ENCODE measurements at places on chromosomes 2 and 18.

GRCh38 chr2:205982776-205983327, 103.1 kb downstream of the INO80D start:
- no peak for DNase-seq

- DNase-seq: no peak
These were observed 467.7 kb upstream of the SALL3 start for GRCh38 chr18:78511666-78512601.

DNA sequence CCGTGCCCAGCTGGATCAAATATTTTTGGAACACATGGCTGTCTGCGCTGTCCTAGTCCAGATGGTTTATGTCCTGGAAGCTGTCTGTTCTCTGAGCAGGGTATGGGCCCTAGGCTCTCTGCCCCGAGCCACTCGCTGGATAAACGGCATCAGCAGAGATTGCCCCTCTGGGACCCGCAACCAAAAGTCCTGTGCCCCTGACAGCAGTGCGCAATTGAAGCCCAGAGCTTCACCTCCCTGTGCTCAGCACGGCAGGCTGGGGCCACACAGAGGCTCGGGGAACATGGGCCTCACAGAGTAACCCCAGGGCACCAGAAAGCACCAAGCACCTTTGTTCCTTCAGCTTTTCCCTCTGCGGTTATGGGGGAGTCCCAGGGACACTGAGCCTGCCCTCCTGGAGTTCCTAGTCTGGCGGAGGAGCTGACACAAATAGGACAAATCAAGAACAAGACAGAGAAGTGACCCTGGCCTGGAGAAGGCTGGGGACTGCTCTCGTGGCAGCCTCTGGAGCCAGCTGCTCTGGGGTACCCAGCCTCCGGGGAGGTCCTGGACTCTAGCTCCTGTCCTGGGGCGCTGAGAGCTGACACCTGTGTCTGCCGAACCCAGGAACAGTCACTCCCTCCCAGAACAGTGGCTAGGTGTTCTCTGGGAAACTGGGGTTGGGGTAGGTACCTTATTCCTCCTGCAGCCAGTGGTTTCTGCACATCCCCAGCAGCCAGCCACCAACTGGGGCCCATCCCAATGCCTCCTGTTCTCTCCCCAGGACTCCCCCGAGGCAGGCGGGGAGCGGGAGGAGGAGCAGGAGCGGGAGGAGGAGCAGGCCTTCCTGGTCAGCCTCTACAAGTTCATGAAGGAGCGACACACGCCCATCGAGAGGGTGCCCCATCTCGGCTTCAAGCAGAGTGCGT, 12.3 kb downstream of the ARID5A start:
- DNase-seq: no peak

DNA sequence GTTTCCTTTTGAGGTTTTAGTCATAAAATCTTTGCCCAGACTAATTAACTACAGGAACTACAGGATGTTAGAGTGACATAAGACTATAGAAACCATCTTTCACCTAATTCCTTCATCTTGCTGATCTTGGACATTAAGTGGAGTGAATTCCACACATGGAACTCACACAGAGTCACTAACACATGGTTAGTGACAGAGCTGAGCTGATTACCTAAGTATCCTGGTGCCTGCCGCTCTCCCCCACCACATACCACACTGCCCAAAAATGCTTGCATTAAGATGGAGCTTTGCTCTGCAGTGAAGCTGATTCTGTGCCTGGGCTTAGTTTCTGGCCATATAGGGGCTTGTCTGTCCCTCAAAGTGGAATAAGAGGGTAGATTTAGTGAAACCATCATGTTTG, 332.9 kb upstream of the NT5C1B start:
- DNase-seq: no peak

DNA sequence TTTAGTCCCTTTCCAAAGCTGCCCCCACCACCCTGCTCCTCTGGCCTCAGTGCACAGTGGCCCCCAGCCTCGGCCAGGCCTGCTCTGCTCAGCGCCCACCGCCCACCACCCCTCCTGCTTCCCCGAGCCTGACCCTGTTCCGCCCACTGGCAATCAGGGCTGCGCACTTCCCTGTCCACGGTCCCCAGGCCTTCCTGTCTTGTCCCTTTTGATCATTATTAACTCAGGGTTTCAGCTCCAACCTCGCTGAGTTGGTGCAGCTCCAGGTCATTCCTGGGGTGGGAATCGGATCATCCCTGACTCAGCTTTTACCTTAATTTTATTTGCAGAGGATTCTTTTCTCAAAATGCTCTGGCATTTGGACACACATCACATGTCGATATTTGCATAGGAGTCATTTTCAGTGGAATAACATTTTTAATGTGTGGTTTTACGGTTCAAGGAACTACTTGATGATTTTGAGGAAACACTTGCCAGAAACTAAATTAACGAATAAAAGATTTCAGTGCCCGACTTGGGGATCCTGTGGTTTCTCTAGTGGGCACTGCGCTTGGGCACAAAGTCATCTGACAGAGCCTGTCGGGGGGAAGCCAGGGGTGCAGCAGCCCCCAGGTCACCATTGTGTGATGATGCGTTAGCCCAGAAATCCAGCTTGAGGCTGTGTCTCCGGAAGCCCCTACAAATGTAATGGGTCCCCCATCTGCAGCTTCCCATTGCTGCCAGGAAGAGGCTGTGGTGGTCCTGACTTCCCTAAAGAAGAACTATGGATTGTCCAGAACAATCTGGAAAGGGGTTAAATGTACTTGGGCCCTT, 1.0 kb upstream of the ESPNL start:
- no peak for DNase-seq

GRCh38 chr2:233165895-233166661, 85.4 kb upstream of the ATG16L1 start:
- DNase-seq: no peak

DNA sequence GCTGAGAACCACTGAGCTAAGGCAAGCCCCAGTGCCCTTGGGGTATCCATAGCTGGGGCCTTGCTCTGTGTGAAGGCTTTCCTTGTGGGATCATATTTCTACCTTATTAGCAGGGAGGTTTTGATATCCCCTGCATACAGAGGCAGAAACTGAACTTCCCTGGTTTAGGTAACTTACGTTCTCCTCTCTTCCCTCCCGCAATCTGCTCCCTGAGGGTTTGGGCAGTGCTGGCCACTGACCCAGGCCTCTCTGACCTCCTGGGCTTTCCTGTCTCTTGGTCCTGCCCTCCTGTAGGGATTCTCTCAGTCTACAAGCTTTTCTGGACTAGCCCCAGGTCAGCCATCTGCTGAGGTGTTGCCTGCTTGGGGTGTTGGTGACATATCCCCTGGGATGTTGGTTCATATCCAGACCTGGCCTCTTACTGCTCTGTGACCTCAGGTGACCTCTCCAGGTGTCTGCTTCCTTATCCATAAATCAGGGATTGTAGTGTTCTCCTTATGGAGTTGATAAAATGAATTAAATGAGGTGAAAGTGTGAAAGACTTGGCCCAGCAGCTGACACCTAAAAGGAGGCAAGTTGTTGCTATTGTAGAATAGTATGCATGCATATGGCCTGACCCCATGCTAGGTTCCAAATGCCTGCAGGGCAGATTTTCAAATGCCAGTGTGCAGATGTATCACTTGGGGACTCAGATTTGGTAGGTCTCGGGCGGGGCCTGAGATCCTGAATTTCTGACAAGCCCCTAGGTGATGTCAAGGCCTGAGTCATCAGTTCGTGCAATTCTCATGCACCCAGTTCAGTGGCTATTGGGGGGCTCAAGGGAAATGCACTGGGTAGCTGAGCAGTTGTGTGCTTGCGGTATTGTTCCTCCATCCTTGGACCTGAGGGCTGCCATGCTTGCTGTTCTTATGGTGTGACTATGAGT, 106.6 kb downstream of the FHOD3 start:
- DNase-seq: no peak

DNA sequence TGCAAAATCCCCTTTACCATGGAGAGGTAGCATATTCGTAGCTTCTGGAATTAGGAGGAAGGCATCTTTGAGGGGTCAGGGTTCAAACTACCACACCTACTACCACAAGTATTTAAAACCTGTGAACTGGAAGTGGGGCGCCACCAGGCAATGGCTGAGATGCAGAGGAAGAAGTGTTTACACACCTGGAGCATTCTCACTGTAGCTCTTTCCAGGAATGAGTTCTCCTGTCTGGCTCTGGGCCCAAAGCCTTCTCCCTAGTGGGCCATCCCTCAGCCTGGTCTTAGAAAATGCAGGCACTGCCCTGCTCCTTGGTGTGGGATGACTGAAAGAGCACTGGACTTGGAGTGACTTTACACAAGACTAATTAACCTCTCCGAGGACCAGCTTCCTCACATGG, 30.7 kb upstream of the FOXI3 start:
- no peak for DNase-seq

- DNase-seq: no peak
These were observed 62.1 kb downstream of the LBH start for GRCh38 chr2:30293303-30293921.

DNA sequence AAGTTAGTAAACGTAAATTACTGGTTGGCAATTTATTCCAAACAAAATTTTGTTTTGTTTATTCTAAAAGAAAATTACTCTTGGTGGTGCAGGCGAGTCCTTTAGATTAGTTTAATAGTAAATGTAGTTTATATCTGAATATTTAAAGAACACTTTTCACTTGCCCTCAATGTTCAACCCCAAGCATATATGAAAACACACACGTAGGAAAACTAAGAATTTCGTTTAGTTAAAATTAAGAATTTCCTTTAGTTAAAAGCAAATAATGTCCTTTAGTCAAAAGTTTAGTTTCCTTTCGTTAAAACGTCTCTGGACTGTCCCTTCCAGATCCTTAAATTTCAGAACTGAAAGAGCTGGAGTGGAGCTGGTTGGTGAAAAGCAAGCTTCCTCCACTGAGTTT, 19.1 kb upstream of the CYTIP start:
- DNase-seq: no peak

- DNase-seq: no peak
These were observed 17.4 kb downstream of the TRPM8 start for GRCh38 chr2:233934524-233934923.

GRCh38 chr2:48851161-48851560, 95.6 kb upstream of the LHCGR start:
- DNase-seq: no peak

- DNase-seq: peak; percentile 94
These were observed 8.7 kb downstream of the TMEM198 start for GRCh38 chr2:219552382-219553167.

- no peak for DNase-seq
These were observed 65.3 kb downstream of the ZC3H6 start for GRCh38 chr2:112340475-112341267.

GRCh38 chr2:207157731-207158130, 8.0 kb downstream of the KLF7 start:
- no peak for DNase-seq

DNA sequence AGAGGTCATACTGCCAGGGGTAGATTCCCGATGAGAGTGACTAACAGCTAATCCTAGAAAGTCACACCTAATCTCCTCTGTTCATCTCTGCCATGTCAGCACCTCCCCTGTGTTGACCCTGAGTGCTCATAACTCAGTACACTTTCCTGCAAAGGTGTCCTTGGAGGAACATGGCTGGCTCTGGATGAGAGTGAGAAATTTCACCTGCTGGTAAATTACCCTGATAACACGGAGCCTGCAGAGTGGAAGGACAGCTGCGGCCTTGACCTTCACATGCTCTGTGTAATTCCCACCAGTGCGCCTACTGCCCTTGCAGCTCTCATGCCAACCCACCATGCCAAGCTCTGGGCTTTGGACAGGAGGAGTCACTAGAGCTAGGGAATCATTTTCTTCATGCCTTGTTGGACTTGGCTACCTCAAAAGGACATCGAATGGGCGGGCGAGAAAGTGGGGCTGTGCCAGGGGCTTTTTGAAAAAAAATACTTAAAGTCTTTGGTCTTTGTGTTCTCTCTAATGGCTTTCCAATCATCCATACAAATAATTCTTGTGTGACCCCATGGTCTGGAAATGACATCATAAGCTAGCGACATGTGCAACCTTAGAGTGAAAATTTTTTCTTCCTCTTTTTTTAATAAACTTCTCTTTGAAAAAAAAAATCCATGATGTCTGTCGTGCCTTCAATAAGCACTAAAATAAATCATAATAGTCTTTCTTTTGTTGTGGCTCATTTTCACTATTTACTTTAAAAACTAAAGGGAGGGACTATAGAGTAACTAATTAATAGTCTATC, 319.9 kb downstream of the MYCN start:
- no peak for DNase-seq

Measured in NCI-H2227 treated with DMSO at 0.1 percent for 48 hours (cell line).